ENCODE measurements at places on chromosomes 12 and 14. TPM values are rescaled to one million over a fixed set of nuclear protein-coding genes. Genes with fewer than 3 reads are reported as not detected.

The IL26 gene
- total RNA-seq: not detected

The TDRD9 gene
- total RNA-seq: not detected

GRCh38 chr14:35628989-35629388 is 95.0 kb downstream of the INSM2 start:
- DNase-seq: no peak
- H3K27ac ChIP-seq: no peak overlapping the region
- no peak overlapping the region for H3K4me3 ChIP-seq
- H3K27me3 ChIP-seq: no peaks in the 10 kb centered on the region
- no peaks in the 10 kb centered on the region for H3K4me1 ChIP-seq

- H3K27me3 ChIP-seq: peaks cover 100% of the 10 kb centered on the region
- no peak overlapping the region for H3K27ac ChIP-seq
- H3K4me3 ChIP-seq: no peak overlapping the region
Observed at GRCh38 chr12:2481951-2482350, 312.8 kb upstream of the FKBP4 start.

DNA sequence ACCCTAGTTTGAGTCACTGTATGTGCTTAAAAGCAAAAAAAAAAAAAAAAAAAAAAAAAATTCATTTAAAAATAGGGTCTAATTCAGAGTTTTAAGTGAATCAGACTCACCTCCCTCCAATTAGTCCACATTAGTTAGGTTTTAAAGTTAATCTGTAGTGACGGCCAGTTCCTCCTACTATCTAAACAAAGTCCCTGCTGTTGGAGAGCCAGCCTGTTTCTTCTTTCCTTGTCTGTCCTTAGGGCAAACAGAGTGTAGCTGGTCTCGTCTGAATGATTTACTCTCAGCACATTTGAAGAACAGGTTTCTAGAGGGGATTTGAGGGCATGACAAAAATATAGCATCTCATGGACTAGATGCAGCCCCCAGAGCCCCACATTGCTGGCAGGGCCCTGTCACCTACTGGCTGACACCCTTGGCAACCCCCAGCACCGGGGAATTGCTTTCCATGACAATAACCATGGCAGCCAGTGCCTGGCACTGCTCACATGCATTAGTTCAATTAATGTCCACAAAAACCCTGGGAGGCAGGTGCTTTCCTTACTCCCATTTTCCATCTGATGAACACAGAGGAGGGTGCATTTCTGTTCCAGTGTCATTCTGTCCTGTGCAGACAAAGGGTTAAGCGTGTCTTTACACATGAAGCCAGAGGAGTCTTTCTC is 138.3 kb downstream of the PLXNC1 start:
- H3K4me3 ChIP-seq: no peak overlapping the region
- no peaks in the 10 kb centered on the region for H3K36me3 ChIP-seq
- no peak overlapping the region for H3K27ac ChIP-seq

The DAO gene
- not detected for total RNA-seq

Data from PC-9 (cell line).